Occipital lobe (tissue), 3 donors: ENCODE measurements at places on chromosomes 7 and 10. TPM values are rescaled to one million over a fixed set of nuclear protein-coding genes. Genes with fewer than 3 reads are reported as not detected.

DNA sequence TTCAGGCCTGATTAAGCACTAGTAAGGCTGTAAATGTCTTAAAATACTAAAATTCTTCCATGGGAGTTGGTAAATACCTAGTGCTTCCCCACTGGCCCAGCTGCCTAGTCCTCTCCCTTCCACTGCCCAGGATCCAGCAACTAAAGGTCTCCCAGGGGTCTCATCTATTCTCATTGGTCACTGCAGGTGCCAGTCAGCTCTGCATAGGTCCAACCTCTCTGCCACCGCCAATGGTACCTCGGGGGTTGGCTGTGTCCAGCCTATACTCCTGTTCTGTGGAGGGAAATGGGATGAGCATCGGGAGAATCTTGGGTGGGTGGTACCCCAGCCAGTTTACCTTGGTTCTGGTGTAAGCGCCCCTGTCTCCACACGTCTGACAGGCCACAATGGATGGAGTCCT is 6.1 kb upstream of the CREB5 start:
- no peak for DNase-seq

DNA sequence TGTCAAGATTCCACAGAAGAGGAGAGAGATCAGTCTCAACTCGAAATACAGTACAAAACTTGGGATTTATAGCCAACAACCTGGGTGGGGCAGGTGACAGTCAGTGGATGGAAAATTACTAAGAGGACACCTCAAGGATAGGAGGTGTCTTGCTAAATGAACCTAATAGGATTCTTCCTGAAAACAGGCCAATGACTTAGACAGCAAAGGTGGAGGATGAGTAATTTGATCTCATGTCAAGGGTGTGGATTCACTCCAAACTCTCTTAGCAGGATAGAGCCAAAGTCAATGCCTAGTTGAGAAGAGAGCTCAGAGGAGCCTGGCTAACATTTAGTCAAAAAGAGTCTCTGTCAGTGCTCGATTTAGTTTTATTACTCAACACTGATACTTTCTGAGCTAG is 106.7 kb upstream of the INSYN2A start:
- no peak for DNase-seq

The ANKRD2 gene
- not detected for total RNA-seq

The AHR gene
- 20.9 TPM for total RNA-seq

The ZNF239 gene
- 25.9 TPM for total RNA-seq
